ENCODE measurements at places on chromosomes 13 and 19. TPM values are rescaled to one million over a fixed set of nuclear protein-coding genes. Genes with fewer than 3 reads are reported as not detected.

SIGLECL1 gene
- total RNA-seq: not detected

PROZ gene
- 0.17 TPM for total RNA-seq

CYP4F3 gene
- not detected for total RNA-seq

CEACAM6 gene
- not detected for total RNA-seq

MTMR6 gene
- total RNA-seq: 30.0 TPM

SIGLEC12 gene
- not detected for total RNA-seq

DNA sequence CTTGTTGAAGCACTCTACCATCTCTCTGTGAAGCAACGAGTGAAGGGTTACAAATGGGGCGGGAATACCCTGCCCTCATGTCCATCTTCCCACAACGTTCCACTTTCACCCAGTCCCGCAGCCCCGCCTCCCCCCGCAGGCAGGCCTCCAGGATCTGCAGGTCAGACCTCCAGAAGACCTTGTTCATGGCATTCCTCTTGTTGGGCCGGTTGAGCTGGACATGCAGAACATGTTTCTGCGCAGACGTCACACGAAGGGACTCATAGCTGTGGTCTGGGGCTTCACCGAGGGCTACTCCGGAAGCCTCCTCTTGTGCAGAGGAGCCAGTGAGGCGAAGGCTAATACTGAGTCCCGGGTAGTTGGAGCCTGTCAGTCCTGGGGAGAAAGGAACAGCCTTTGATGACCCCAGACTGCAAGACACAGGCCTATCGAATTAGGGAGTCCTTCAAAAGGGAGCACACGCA lies 420 bp downstream of the ECH1 start:
- peak; percentile 66 for DNase-seq

DNA sequence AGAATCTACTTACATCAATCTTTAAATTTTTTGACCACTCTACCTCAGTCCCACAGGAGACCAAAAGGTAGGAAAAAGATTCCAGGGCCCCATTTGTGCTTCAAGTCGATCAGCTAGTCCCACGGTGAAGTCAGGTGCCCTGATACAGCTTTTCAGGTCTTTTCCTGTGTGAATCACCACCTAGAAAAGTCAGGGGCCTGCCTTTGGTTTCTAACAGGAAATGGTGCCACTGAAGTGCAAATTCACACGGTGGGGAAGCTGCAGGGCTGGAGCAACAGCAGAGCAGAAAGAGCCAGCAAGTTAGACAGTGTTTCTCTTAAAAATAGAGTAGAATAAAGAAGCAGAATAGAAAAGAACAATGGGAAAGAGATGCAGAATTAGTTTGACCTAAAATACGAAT lies 107.5 kb downstream of the KLF12 start:
- peak; percentile 74 for DNase-seq

DNA sequence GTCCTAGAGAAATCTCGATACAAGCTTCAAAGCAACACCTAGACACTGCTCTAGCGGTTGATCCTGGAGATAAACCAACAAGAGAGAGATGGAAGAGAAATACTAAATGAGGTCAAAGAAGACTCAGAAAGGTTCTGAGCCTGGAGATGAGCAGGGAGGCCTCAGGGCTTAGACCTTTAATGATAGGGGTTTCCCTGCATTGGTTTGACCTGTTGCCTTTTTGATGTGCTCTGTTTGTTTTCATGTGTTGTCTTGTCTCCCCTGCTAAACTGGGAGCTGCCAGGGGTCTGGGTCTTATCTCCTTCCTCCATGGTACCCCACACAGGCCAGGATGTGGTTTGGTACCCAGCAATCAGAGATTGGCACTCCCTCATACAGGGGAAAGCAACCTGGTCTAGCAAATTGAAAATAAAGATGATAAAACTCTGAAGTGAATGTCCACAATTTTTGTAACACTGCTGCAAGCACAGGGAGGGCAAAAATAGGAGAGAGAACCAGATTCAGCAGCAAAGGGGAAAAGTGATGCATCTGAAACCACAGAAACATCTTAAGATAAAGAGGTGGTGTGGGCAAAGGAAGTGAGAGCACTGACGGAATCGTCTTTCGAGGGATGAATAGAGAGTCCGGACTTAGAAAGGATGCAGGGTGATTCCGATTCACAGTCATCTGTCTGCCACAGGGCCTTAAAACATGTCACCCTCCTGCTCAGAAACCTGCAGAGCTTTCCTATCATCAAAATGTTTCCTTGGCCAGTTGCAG lies 3.5 kb downstream of the FFAR2 start:
- DNase-seq: no peak

- DNase-seq: peak; percentile 89
These were observed 115.3 kb downstream of the LRCH1 start for GRCh38 chr13:46668302-46668720.

DNA sequence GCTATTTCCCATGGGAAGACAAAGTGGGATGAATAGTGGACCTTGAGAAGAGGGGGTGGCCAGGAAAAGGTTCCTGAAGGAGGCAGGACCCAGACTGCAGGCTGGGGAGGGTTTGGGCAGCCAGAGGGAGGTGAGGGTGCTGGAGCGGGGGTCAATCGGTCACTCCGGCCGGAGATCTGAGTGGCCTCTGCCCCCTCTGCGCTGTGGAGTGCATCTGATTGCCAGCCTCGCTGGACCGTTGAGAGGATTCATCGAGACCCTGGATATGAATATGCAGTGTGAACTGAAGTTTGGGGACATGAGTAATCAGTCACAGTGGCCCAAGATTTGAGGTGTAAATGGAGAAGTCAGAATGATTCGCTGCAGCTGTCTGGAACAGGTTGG lies 5.5 kb upstream of the ZNF580 start:
- no peak for DNase-seq

DNA sequence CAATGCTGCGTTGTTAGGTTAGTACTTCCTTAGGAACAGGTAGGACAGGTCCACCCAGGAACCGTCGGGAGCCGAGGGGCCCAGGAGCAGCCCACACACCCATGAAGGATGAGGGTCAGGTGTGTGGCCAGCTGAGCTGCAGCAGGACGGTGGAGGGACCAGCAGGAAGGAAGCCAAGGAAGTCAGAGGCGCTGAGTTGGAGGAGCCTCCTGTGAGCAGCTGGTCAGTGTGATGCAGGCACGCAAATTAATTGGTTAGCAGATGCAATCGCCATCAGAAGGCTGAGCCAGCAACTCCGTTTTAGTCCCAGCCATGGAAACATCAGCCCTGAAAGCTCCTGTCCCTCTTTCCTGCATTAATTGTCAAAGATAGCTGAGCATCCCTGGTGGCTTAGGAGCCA lies 114.9 kb upstream of the SOX1 start:
- DNase-seq: no peak

DNA sequence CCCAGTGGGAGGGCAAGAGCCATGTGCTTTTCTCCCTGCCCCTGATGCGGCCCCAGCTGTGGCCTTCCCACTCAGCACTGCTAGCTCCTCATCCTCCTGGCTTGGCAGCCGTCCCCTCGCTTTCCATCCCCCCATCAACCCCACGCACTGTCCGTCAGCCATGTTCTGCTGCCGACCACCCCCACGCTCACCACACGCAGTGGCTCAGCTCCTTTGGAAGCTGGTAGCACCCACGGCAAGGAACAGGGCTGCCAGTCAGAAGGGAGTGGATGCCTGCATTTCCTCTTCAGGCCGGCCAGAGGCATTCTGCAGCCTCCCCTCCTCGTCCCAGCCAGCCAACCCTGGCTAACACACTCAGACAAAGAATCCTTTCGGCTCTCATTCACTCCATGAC lies 6.3 kb downstream of the CALM3 start:
- no peak for DNase-seq

GRCh38 chr13:94896238-94896637 lies 183.9 kb upstream of the SOX21 start:
- DNase-seq: no peak

GRCh38 chr19:49767381-49767780 lies 580 bp downstream of the AP2A1 start:
- peak; percentile 28 for DNase-seq

GRCh38 chr19:13985771-13986347 lies 20.3 kb downstream of the RFX1 start:
- DNase-seq: no peak

DNA sequence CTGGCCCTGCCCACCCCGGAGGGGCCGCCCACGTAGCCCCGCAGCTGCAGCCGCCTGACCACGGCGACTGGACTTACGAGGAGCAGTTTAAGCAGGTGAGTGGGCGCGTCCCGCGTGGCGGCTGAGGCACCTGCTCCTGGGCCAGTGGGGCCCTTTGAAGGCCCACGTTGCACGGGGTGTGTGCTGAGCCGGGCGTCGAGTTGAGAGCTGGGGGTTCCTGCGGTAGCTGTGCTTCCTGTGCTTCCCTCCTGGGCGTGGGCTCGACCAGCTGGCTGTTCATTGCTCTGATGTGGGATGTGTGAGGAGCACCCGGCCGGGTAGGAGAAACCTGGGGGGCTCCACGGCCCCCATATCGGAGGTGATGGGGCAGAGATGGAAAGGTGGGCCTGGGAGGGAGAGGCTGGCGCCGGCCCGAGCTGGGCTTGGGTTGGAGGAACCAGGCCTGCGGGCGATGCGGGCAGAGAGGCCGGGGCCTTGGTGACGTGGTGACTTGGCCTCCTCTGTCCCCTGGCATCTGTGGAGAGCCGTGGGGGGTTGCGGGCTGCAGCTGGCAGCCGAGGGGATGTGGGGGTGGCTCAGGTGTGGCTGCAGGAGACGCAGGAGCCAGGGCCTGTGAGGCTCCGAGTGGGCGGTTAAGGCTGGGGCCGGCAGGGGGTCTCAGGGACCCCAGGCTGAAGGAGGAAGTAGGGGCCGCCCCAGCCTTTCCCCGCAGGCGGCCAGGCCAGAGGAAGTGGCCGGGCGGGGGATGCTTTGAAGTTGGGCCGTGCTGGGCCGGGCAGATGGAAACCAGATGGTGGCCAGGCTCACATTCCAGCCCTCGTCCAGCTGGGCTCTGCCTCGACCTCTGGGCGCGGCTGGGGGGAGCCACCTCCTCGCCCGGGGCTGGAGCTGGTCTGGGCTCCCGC lies 7.1 kb downstream of the ARID3A start:
- peak; percentile 66 for DNase-seq

DNA sequence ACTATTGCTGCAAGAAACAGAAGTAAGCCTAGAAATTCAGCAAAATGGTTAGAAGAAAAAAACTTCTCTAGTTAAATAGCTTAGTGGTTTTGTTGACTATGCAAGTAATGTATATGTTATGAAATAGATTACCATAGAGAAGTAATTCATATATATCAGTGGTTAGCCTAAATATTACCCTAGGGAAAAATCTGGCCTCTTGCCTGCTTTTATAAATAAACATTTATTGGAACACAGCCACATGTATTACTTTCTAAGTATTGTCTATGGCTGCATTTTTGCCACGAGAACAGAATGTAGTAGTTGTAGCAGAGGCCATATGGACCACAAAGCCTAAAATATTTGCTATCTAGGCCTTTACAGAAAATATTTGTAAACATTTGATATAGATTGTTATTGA lies 1471.7 kb upstream of the PRR20A start:
- no peak for DNase-seq

GRCh38 chr13:25922376-25922775 lies 129.4 kb downstream of the SHISA2 start:
- no peak for DNase-seq

GRCh38 chr13:73339086-73339485 lies 280.3 kb downstream of the KLF5 start:
- DNase-seq: no peak

DNA sequence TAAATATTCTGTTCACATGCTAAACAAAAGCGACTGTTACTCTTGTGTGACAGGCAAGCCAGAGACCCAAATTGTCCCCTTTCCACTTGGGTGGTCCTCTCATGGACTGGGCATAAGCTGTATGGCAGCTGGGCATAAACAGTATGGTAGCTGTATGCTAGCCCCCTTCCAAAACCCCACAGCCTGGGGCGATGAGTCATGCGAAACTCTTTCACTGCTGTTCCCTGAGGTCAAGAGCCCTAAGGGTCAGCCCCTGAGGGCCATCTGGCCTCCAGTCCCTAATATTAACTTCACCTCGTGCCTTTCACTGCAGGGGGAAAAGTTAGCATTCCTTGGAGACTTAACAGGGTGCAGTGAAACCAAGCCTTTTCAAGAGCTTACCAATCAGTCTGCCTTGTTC lies 45.6 kb upstream of the ZNF562 start:
- no peak for DNase-seq

Data from dermis blood vessel endothelial cell (primary cell).